Nucleus accumbens (tissue), 56 donors: ENCODE measurements at places on chromosomes 1 and 21.

GRCh38 chr21:42219606-42220137, 732 bp downstream of the ABCG1 start:
- DNase-seq, result peak; percentile 66

DNA sequence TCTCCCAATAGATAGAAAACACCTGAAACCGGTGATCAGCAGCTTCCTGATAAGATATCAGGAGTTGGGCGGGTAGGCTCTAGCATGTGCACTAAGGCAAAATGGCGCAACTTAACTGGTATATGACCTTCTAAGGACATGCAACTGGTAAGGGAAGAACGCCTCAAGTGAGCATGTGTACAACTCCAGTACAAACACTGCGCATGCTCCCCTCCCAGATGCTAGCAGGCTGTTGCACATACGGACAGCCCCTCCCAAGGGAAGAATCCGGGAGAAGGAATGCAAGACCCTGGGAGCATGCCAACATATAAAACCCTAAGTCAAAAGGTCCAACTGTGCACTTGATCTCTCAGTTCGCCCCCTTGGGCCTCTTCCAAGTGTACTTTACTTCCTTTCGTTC, 110.8 kb downstream of the TSEN15 start:
- DNase-seq, result no peak

DNA sequence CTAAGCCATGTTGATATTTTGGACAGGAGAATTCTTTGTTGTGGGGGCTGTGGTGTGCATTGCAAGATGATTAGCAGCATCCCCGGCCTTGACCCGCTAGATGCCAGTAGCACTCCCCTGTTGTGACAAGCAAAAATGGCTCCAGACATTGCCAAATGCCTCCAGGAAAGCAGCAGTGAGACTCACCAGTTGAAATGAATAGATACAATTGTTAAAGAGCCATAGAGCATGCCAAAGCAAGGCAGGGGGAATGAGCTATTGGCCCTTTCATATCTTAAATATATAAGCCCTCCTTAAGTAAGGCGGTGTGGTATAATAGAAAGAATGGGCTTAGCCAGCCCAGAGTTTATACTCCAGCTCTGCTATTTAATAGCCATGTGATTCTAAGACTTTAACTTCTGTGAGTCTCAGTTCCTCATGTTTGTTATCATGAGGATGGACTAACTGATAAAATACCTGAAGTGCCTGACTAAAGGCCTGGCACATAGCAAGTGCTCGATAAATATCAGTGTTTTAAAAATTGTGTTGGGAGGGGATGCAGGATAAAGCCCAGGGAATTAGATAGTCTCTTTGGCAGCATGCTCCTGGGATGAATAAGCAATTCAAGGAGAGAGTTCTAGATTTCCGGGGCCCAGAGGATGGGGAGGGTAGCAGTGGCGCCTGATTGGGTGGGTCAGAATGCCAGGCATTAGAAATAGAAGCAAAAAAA, 21.1 kb upstream of the RGS4 start:
- no peak for DNase-seq

GRCh38 chr1:12601700-12602658, 16.0 kb downstream of the DHRS3 start:
- no peak for DNase-seq

- no peak for DNase-seq
Measured at GRCh38 chr1:232143315-232143886, 486.5 kb downstream of the SIPA1L2 start.

- no peak for DNase-seq
Measured at GRCh38 chr1:234702342-234703000, 92.5 kb upstream of the IRF2BP2 start.

GRCh38 chr1:38134294-38134755, 87.7 kb upstream of the POU3F1 start:
- DNase-seq, result no peak

DNA sequence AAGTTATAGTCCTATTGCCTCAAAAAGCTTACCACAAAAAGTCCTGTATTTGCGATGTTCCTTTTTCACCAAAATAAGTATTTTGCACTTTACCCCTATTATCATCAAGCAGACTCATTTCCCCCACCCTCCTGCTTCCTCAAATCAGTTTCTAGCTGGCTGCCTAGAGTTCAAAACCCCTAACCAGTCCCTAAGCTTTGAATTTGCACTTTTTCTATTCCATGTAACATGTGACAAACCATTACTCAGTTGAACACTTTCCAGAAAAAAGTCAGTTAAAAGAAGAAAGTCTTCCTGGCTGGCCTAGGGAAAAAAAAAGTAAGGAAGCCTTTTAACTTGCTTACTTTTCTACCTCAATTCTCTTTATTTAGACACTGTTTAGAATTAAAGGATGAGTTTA, 8.2 kb downstream of the CEP170 start:
- DNase-seq, result no peak

DNA sequence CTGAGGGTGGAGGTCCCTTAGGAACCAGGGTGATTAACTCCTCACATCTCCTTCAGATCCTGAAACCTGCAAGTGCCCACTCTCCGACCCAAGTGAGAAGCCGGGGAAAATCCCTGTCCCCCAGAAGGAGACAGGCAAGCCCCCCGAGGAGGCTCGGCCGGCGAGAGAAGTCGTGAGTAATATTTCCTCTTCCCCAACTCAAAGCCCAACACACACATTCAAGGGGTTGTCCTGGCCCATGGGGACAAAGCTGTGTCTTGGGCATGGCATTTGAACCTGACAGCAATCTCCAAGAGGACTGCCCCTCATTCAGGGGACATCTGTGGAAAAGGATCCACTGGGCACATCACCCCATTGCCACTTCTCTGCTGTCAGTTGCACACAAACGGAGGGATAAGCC, 23.6 kb downstream of the VASH2 start:
- no peak for DNase-seq

DNA sequence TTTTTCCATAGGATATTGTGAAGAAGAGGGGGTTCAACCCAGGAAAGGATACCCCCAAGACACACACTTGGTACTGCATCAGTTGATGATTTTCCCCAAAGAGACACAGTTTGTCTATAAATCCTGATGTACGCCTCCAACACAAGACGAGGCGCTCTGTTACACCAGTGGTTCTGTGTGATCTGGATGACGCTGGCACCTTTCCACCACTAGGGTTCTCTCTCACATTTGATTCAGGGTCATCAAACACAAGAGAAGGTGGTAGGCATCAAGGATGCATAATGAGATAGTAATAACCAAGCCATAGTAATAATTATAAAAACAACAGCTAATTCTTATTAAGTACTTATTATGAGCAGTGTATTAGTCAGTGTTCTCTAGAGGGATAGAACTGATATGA, 508.8 kb upstream of the ZP4 start:
- DNase-seq, result no peak

DNA sequence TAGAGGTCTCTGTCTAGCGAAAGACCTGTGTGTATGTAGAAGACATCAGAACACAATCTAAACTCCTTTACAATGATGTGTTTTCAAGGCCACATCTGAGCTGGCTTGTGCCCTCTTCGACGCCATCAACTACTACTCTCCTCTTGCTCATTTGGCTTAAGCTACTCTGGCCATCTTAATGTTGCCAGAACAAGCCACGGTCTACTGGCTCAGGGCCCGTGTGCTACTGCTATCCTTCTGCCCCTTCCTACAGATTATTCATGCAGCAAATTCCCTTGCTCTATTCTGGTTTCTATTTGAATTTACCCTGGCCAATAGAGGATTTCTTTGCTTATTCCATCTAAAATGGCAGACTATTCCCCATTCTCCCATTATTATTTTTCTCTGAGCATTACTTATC, 121.7 kb downstream of the ZZZ3 start:
- DNase-seq, result no peak

DNA sequence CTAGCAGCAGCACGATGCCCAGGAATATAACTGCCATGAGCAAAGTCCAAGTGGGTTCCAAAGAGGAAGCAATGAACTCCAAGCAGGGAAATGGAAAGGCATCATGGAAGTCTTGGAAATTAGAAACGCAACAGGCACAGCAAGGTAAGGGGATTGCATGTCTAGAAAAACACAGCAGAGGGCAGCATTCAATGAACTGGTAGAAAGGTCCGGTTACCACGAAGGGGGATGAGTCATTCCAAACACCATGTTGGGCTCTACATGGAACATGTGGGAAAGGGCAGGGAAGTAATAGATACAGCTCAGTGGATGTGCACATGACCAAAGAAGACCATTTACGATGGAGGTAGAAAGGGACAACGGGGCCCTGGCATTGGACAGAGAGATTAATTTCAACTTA, 36.4 kb downstream of the RXRG start:
- no peak for DNase-seq

GRCh38 chr21:37230632-37231248, 36.4 kb downstream of the VPS26C start:
- DNase-seq, result no peak

GRCh38 chr1:96313216-96313615, 408.4 kb upstream of the PTBP2 start:
- DNase-seq, result no peak

DNA sequence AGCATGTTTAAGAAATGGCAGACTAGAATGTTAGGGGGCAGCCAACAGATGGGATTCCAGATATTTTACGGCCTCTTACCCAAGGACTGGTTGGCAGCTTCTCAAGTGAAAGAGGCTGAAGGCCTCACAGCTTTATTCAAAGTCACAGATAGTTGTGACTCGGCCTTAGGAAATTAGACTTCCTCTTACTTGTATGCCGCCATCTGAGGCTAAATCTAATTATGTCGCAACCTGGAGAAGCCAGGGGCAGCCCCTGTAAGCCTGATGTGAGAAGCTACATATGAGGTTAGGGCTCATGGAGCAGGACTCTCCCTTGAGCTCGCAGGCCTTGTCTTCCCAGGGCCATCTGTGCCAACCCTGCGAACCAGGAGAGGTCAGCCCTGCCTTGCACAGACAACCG, 352.5 kb downstream of the HHAT start:
- no peak for DNase-seq
